Amniotic stem cell (primary cell): ENCODE measurements at places on chromosomes 6 and 20.

GRCh38 chr6:57147401-57147800 lies 24.7 kb upstream of the BAG2 start:
- no peak for DNase-seq

GRCh38 chr6:159506048-159506447 lies 187.0 kb downstream of the SOD2 start:
- DNase-seq = no peak

- DNase-seq = no peak
Measured at GRCh38 chr20:51510936-51511605, 31.4 kb downstream of the NFATC2 start.

DNA sequence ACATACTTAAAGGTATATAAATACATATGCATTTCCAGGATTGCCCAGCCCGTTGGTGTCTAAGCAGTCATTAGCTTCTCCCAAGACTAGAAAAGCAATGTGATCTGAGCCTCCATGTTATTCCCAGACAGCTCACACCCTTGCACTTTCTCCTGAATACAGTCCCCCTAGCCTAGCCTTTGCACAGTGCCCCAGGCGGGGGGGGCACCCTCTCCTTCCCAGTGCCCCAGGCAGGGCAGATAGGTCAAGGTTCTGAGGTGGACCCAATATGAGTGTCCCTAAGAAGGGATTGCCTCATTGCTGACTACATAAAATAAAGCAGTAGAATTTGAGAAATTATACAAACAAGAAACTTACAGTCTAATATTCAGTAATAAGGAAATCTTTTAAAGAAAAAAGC lies 15.4 kb upstream of the GNRH2 start:
- no peak for DNase-seq

- DNase-seq = no peak
Measured at GRCh38 chr6:86010915-86011786, 368.5 kb upstream of the SYNCRIP start.

DNA sequence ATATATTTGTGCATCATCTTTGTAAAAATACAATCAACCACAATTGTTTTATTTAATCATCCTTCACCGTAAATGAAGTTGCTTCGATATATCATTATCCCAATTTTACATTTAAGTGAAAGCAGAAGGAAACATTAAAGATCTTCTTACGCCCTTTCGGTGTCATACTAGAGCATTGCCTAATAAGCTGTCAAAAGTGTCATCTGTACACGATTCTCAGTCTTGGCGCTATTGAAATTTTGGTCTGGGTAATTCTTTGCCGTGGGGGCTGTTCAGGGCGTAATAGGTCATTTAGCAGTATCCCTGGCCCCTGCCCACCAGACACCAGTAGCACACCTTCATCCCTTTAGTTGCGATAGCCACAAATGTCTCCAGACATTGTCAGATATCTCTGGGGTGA lies 40.4 kb upstream of the TMEM170B start:
- DNase-seq = no peak

- no peak for DNase-seq
Measured at GRCh38 chr6:67433124-67433523, 1202.0 kb upstream of the ADGRB3 start.

DNA sequence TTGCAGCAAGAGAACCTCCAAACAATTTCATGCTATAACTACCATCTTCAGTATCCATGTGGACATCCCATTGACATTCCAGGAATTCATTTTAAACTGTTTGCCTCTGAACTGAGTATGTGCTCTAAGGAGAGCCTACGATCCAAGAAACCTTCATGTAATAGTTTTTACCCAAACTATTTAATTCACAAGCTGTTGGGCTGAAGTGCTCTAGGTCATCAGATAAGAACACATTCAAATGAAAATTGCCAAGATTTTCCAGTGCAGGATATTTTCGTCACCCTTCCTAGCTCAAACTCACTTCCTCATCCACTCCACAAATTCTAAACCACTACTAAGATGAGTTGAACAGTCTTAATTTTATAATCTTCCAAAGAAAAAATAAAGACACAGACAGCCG lies 12.8 kb downstream of the RSPO3 start:
- no peak for DNase-seq

DNA sequence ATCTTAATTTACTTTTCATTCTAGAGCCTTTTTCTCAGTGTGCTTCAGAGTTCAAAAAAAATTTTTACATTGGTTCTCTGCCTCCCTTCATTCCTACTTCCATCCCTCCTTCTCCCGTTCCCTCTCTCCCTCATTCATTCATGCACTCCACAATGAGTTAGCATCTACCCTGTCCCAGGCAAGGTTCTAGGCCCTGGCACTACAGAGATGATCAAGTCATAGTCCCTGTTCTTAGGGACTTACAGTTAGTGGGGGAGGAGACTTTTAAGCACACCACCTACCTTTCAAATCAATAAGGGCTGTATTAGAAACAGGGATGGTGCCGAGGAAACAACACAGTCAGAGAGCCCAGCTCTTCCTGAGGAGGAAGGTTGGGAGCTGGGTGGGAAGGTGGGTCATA lies 40.3 kb downstream of the MAP3K5 start:
- no peak for DNase-seq

DNA sequence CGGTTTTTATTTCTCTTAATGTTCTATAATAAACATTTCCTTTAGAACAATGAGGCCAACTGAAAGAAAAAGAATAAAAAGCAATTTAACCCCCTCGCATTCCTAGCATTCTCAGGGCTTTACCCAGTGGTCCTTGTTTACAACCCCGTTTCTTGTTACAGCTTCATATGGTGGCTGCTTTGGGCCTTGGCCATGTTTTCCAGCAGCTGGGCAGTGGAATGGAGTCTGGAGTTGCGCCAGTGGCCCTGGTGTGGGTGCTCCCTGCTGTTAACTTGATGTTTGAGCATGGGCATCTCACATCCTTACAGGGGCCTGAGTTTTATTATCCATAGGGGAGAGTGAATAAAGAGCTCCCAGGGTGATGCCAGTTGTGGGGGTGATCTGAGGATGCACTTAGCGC lies 18.8 kb downstream of the EFCAB8 start:
- no peak for DNase-seq

GRCh38 chr6:41600499-41601247 lies 37.6 kb upstream of the MDFI start:
- DNase-seq = no peak

DNA sequence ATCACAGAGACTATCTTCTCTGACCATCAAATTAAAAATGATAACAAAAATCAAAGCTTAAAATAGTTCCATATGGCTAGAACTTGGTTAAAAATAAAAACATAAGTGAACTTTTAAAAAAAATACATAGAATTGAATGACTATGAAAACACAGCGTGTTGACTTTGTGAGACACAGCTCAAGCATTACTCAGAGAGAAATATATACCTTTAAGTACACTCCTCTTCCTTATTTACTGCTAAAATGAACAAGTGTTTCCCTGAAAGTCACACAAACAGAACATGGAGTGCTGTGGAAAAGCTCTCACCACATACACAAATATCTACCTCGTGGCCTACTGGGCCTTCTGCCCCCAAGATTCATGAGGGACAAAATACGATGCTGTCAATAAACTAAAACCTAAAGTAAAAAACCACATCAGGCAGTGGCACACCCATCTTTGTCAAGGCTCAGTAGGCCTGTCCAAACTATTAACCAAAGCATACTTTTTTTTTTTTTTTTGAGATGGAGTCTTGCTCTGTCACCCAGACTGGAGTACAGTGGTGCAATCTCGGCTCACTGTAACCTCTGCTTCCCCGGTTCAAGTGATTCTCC lies 7.5 kb downstream of the FAXC start:
- no peak for DNase-seq

DNA sequence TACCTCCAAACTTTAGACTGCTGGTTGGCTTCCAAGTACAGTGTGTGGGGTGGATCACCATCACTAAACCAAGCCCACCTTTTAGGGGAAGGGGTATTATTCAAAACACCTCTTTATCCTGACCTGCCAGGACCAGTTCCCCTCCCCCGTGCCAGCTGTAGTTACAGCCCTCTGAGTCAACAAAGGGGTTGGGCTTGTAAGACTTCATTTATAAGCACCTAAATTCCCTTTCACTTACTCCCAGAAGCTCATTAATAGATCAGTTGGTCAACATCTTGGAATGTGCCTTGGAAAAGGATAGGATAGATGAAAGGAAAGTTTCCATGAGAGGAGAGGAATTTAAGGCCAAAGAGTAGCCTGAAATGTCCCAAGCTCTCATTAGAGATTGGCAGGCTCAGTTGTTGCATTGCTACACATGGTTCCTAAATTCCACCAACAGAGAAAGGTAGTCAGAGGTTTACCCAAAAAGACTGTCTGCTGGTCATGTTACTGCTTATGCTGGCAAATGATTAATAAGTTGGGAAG lies 59.2 kb downstream of the TNFAIP3 start:
- DNase-seq = no peak

GRCh38 chr6:42509765-42510164 lies 54.1 kb upstream of the UBR2 start:
- DNase-seq = no peak

DNA sequence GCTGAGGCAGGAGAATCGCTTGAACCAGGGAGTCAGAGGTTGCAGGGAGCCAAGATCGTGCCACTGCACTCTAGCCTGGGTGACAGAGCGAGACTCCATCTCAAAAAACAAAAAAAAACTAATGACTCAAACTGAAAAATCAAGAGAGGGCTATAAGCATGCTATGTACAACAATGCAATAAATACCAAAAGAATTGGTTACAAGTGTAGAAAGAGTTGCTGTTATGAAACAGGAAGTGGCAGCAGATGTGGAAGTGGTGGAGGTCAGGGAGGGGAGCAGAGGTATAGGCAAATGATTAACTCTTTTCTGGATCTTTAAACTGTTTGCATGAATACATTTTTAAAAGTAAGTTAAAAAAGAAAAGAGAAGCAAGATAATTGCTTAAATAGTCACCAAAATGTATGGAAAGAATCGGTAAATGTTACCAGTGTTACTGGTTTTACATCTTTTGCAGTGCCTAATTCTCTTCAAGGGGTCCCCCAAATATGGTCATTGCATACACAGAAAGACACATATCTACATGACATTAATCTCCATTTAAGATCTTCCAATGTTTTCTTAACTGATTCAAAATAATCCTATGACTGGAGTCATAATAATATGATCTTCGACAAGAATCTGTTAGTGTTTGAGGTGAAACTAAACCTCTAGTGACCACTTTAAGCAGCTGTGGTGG lies 15.0 kb downstream of the CALHM6 start:
- DNase-seq = no peak
